ENCODE measurements at places on chromosomes 4 and X. TPM values are rescaled to one million over a fixed set of nuclear protein-coding genes. Genes with fewer than 3 reads are reported as not detected.

DNA sequence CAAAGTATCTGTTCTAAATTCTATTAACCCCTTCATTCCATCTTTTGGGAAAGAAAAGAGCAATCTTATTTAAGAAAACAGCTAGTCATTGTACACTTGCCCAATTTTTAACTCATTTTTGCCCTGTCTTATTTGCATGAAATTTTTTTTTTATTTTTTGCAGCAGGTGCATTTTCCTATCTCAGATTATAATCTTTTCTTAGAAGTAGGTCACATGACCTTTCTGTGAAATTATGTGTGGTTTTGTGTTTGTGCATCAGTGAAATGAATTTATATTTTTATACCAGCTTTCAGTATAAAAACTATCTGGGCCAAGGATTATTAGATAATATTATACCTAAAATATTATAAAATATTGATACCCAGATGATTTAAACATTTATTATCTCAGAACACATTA is 145.6 kb downstream of the INPP4B start:
- no peak for DNase-seq

DNA sequence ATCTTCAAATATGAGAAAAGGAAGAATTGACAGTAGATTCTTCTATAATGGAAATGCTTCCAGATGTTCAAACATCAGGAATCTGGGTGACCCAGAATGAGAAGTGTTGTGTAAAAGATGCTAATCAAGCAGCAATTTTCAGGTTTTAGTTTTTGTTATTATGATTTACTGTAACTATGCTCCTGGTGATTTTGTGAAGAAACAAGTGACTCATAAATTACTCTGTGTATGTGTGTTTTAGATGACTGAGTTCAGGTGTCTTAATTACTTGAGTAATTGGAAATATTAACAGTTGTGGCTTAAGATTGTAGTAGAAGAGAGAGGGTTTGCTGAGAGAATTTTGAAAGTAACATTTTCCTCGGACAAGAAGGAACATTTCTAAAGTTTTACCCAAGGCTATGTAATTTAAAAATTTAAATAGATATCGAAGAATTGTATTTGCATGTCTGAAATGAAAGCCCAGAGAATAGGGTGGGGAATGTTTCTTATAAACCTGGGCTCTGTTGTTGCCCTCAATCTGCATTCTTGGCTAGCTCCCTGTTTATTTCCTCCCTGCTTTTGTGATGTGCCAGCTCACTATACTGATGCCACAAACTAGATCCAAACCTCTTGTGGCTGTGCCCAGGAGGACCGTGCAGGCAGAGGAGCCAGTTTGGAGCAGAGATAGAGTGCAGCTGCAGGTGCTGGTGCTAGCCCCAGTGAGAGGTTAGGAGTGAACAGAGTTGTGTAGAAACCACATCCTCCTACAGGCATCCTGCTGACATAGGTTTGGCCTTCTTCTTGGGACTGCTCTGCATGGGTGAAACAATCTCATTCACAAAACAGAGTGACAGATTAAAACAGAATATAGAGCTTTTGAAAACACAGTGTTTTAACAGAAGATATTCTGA is 25.4 kb upstream of the TNIP3 start:
- peak; percentile 81 for DNase-seq

GRCh38 chr4:81352446-81352835 is 119.3 kb downstream of the RASGEF1B start:
- no peak for DNase-seq

DNA sequence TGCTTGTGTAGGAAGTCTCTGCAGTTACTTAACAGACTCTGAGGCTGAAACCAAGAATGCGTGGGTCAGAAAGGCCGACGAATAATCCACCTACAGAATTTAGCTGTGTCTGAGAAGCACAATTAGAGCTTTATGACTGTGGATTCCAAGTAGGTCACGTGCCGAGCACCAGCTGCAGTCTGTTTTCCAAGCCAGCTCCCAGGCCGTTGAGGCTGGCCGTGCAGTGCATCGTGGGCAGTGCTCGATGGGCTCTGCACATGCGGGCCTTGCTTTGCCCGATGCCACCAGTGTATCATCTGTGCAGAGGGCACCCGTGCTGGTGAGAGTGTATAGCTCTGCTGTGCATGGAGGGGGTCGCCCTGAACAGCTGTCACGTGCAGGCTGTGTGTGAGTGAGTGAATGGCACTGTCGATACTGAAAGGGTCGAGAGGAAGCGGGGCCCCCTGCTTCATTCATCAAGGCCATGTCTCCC is 67.5 kb upstream of the CLDN34 start:
- DNase-seq: no peak

DNA sequence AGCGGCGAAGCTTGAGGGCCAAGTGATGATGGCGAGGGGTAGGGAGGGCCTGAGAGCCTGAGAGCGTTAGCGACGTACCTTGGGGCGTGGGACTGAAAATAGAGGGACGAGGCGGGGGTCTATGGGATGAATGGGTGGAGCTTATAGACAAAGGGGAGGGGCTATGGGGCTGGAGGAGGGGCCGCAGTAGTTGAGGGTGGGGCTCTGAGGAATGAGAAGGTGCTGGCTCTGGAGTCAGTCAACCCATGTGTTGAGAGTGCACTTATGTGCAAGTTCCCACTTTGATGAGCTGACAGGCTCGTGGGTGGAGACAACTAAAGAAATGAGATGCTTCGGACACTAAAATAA is 488 bp downstream of the TBC1D25 start:
- peak; percentile 74 for DNase-seq

- DNase-seq: no peak
These were observed 276.9 kb upstream of the TACR3 start for GRCh38 chr4:103996637-103997036.

GRCh38 chr4:186984105-186984644 is 260.5 kb upstream of the FAT1 start:
- DNase-seq: no peak

DNA sequence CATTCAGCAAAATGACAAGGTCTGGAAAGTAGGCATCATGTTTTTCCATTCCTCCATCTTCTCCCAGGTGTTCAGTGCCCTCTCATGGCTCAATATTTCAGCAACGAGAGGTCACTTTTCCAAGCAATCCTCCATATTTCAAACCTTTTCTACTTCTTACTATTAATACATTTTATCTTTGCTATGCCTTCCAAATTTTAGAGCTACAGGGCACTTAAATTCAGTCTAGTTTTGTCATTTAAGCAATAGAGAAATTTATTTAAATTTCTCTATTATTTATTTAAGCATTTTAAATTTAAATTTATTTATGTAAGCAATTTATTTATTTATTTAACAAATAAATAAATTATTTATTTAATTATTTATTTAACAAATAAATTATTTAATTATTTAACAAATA is 305.1 kb upstream of the ANXA10 start:
- no peak for DNase-seq

DNA sequence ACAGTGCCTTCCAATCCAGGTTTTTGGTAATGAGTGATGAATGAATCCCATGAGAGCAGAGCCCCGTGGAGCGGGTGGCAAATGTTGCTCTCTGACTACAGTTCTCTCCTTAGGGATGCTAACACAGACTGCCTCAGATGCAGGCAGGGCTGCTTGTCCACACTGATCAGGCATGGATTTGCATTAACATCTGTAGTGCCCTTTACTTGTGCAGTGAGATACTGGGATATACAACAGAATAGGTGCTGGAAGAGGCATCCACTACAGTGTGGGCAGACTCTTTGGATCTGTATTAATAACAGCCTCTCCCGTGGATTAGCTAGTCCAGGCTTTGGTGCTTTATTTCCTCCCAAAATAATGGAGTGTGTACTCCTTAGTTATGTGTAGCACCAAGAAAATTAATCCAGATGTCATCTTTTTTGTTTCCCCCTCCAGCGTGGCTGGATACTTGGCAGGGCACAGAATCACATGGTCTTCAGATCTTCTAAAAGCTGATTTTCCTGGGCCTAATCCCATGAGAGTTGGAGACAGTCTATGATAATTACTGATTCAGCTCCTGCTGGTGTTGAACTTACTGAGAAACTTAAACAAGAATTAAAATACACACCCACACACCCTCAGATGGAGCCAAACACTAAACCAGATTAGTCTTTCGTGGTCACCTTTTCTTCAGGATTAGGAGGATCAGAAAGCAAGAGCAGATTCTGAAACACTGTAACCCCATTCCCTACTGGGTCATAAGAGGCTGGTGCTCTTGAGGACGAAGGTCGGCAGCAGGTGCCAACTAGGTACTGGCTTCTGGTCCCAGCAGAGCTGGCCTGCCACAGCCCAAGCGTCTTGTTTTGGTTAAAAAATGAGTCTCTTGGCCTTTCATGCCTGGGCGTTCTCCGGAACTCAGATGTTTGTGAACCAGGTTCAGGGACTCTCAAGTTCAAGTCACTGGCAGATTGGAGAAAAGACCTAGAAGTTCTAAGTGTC is 23.1 kb upstream of the NAP1L5 start:
- DNase-seq: no peak

GRCh38 chr4:118727360-118727759 is 42.2 kb downstream of the METTL14 start:
- DNase-seq: no peak

DNA sequence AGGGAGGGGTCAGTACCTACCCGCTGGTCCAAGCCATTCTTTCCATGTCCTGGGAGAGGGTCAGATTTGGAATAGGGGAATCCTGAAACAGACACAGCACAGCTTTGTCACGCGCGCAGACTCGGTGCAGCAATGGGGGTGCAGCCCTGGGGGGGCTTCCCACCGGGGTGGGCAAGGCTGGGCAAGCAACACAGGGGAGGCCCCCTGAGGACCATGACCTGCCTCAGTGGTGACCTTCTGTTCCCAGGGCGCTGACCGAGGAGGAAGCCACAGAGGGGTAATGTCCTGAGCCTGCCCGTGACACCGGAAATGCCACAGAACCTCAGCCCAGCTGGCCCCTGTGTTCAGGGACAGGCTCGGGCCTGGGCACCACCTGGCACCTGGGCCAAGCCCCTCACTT is 53.2 kb upstream of the AFAP1 start:
- no peak for DNase-seq

- DNase-seq: peak; percentile 66
These were observed 12.2 kb upstream of the PRDM8 start for GRCh38 chr4:80184825-80185756.

DNA sequence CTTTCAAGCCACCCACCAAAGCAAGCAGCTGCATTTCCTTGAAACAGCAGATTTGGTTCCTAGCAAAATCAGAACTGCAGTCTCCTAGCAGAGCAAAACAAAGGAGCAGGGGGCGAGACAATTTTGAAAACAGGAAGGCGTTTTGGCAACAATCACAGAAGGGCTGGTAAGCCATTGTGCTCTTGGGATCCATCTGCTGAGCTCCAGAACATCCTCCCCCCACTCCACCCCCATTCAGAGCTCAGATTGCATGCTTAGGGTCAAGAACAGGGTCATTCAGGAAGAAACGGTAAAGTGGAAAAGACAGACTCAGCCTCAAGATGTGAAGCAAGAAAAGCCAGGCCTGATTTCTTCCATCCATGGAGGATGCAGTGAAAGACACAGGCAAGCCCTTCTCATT is 7.6 kb upstream of the PCDH19 start:
- no peak for DNase-seq

- DNase-seq: no peak
These were observed 9.8 kb upstream of the ACOT9 start for GRCh38 chrX:23752740-23753415.

GRCh38 chrX:106752101-106752678 is 25.7 kb downstream of the RNF128 start:
- no peak for DNase-seq

DNA sequence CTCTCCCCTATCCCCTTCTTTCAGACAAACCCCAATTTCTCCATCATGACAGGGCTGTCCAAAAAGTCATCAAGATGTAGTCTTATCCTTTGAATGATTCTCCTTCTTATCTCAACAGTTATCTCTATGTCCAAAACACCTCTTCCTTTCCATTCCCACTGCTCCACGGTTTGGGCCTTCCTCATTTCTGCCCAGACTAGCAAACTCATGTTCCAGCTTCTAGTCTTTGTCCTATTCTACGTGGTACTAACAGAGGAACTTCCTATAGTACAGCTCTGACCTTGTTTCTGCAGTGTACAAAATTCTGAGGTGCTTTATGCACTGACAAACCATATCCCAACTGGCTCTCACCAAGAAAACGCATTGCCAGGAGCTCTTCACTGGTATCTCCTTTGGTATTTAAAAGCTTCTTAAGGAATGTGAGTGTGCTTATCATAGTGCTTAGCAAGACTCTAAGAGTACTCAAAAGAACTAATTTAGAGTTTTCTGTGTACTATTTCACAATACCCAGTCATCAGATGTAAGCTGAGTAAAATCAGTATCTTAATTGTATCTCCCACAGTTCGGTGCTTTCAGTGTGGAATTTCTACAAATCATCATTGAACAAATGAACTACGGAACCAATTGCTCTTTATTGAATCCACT is 65.5 kb downstream of the MAML3 start:
- no peak for DNase-seq

- DNase-seq: peak; percentile 57
These were observed 26.8 kb upstream of the GRXCR1 start for GRCh38 chr4:42865572-42866189.

DNA sequence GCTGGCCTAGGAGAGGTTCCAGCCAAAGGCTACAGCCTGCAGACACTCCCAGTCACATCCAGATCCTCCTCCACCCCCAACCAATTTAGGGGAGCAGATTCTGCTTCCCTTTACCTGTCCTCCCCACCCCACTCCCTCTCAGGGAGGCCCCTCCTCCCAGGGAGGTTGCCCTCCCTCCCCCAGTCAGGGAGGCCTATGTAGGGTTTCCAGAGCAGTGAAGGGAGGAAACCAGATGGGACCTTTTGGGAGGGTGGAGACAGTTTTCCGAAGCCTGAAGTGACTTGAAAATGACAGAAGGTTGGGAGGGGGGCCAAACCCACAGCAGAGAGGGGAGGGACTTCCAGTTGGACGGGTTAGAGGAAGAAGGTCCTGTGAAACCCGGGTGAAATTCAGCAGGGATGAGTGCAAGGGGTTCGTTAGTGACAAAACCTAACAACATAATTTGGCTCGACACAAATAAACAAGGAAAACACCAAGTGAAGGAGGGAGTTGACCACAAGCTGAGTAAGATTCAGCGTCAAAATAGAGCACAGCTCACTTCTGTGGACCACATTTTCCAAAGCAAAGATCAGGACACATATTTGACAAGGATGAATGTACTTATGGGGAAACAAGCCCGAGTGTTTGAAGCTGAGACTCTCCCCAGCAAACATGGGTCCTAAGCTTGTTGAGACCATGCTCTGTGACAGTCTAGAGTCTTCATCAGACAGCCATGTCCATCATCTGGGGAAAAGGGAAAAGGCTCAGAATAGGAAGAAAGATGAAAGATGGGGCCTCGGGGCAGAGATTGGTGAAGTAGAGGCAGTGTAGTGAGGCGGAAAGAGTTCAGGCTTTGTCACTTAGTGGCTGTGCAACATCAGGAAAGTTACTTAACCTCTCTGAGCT is 46.4 kb downstream of the PRPS1 start:
- peak; percentile 54 for DNase-seq

DNA sequence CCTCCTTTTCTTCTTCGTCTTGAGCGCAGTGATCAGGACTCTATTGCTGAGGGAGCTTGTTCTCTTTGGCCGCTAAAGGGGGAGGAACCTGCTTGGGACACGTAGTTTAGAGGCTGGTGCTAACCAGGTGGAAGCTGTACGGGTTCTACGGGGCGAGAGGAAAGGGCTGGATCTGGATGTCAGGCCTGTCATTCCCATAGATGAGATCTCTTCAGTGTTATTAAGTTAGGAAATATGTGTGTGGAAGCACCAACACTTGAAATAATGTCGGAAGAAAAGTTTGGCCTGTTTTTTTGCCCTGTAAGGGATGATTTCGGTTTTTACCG is 643 bp downstream of the SRP72 start:
- DNase-seq: peak; percentile 62

Gene VSIG4
- total RNA-seq: not detected

Gene MAEA
- 70.0 TPM for total RNA-seq

Gene GRIA2
- total RNA-seq: not detected

Gene ARHGAP6
- not detected for total RNA-seq

Gene STK26
- total RNA-seq: 49.7 TPM

Gene NOP14
- 81.0 TPM for total RNA-seq

Gene ARMCX1
- 0.20 TPM for total RNA-seq

Gene VSIG1
- not detected for total RNA-seq

Data from activated CD8-positive, alpha-beta memory T cell treated with anti-CD3 and anti-CD28 coated beads, Interleukin-2, amount 10 ng/mL, durations not matched to agents 7 days and 5 days (primary cell).